ENCODE measurements at places on chromosomes 2 and 18.

GRCh38 chr2:196823750-196824522, 14.8 kb upstream of the C2orf66 start:
- peak; percentile 8 for DNase-seq

GRCh38 chr18:7437870-7438269, 129.2 kb upstream of the PTPRM start:
- no peak for DNase-seq

GRCh38 chr18:23401400-23402347, 51.4 kb upstream of the RIOK3 start:
- no peak for DNase-seq

DNA sequence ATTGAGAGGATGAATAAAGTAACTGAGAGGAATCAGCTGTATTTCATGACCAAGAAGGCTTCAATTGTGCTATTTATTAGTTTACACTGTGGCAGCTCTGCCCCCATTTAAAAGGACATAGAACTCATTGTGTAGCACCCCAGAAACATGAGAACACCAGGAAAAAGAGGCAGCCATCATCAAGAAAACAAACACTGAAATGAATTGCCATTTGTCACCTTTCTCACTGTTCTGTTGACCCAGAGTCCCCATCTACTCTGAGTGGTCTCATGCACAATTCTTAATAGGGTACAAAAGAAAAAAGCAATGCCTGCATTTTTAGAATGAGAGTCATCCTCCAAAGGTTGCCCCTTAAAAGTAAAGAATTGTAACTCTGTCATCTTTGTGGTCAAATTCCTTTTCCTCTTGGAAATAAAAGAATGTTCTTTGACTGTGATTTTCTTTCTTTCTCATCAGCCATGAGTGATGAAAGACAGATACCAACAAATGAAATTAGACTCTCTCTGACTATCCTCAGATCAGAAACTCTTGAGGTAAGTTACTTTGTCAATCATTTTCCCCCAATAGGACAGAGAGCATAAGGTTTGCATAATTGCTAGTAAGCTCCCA, 1941.9 kb upstream of the PIK3C3 start:
- DNase-seq = no peak

GRCh38 chr2:105396254-105397024, 2.4 kb downstream of the FHL2 start:
- peak; percentile 89 for DNase-seq

DNA sequence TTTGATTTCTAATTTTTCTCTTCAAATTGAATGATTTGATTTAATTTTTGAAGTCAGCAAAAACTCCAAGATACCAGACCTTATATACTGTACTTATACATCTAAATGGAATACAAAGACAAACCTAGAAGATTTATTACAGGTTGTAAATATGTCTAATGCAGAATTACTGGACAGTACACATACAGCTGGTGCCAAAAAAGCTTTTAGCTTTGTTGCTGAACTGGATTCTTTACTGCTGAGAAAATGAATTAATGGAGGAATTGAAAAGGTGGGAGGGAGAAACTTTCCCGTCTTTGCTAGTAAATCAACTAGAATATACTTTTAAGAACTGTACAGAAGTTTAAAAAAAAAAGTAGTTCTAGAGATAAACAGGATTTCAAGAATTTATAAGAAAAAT, 17.5 kb downstream of the C1D start:
- DNase-seq = no peak

GRCh38 chr2:38178556-38179419, 102.8 kb upstream of the CYP1B1 start:
- DNase-seq = no peak

All from LoVo (cell line).